ENCODE measurements at places on chromosomes 4 and X.

DNA sequence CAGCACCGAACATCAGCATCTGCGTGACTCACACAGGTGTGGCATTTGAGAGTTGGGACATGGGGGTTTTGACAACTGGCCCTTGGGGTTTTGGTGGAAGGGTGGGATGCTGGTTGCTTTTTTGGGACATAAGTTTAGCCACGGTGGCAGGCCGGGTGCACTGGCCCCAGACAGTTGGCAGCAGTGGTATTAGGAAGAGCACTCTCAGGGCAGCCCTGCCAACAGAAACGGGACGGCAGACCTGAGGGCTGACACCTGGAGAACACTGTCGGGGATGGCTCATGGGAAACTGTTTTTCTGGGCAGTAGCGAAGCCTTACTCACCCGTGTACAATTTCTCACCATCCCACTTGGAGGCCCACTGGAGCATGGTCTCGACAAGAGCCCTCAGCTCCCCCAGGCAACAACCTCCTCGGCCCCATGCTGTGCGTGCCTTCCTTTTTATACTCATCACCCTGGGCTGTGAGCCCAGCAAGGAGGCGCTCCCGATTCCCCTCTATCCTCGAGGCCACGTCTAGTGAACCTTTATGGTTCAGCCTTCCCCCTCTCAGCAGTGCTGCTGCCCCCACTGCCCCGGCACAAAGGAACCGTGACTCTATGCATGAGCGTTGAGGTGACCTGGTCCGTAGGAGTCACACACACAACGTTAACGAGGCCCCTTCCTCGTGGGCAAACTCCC, 30.6 kb downstream of the WDR1 start:
- no peak for DNase-seq

DNA sequence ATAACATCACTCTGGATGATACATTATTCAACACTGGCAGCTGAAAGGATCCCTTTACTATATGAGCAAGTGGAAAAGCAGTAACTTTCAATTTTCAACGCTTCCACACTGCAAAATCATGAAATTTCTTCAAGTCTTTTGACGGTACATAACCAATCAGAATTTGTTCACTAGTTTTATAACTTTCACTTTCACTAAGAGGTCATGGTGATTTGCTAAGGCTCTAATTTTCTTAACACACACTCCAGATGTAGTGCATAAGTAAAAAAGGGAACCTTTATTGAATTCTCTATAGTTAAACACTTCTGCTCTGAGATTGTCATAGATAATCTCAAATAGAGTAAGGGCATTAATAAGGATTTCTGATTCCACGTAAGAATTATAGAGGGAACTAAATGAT, 4.1 kb downstream of the ARMCX2 start:
- no peak for DNase-seq

- no peak for DNase-seq
Measured at GRCh38 chr4:48649505-48649904, 130.6 kb downstream of the FRYL start.

DNA sequence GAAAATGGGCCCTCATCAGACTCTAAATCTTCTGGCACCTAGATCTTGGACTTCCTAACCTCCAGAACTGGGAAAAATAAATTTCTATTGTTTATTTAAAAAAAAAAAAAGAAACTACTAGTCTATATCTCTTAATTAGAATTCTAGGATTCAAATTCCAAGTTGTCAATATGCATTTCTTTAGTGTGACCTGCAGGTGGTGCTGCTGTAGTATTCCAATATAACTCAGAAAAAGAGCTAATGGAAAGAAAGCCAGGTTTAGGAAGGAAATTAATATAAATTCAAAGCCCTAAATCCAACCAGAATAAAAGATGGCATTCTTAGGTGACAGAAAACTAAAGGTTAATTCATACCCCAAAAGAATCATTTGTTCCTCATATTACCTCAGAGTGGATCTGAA, 80.0 kb upstream of the NALF2 start:
- peak; percentile 1 for DNase-seq

DNA sequence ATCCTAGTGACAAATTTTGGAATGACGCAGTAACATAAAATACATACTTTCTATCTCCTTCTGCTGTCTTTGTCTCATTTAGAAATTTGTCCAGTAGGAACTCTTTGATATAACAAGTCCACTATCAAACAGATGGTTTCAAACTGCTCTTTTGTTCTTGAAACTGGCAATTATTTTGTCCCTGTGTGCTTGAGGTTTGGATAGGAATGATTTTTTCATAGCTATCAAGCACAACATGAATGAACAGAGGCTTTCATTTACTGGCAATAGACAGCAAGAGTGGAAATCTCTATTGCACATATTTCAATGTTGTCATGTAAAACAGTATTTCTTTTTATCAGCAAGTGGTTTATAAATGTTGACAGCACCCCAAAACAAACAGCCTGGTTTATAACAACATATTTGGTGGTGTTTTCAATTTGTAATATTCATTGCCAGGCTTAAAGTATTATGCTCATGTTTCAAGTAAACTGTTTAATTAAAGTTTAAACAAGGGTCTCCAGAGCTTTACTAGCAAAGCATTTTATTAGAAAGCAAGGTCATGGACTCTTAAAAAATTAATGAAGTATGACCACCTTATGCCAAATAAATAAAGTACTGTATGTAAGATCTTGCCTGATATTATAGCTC, 60.0 kb downstream of the TIGD2 start:
- DNase-seq, result no peak

GRCh38 chr4:186081202-186081807, 12.3 kb downstream of the TLR3 start:
- no peak for DNase-seq

- DNase-seq, result peak; percentile 22
Measured at GRCh38 chr4:30718021-30718542, 2.1 kb upstream of the PCDH7 start.

Measured in SHP77 (cell line).